Activated T-cell treated with anti-CD3 and anti-CD28 coated beads, Interleukin-2, amount 50 U/mL, for 24 hours (primary cell): ENCODE measurements at places on chromosomes 4 and X.

DNA sequence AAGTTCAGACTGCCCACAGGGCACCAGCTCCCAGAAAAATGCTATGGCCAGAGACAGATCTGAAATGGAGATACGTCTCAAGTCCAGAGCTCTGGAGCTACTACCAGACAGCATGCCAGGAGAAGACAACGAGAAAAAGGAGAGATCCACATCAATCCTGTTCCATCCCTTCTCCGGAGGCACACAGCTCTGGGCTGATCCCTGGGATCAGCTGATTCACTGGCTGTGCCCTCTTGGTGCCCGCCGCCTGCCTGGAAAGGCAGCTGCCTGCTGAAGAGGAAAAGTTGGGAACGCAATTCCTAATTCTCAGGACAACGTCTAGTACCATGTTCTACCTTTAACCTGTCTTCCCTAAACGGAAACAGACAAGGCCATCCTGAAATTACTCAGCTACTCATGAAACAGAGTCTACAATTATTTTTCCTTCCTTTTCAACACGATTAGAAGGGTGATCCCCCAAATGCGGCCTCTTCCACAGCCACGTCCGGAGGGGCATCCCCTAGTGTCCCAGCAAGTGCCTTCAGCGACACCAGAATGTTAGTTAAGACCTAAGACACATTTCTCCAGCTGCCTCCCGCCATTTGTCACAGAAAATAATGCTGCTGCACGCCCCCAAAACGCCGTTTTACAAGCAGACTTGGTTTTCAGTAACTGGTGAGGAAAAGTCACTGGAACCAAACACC, 2.4 kb downstream of the ZFYVE28 start:
- no peak for DNase-seq
- H3K4me1 ChIP-seq: peaks cover 71% of the 10 kb centered on the region
- H3K36me3 ChIP-seq: no peaks in the 10 kb centered on the region
- peak overlapping the region; percentile 64 for H3K27ac ChIP-seq

- no peaks in the 10 kb centered on the region for H3K27me3 ChIP-seq
- H3K4me1 ChIP-seq: peaks cover 23% of the 10 kb centered on the region
- H3K27ac ChIP-seq: no peak overlapping the region
- peak; percentile 36 for DNase-seq
- H3K4me3 ChIP-seq: peak overlapping the region; percentile 32
- H3K36me3 ChIP-seq: no peaks in the 10 kb centered on the region
Observed at GRCh38 chr4:88737307-88737941, 39.8 kb upstream of the NAP1L5 start.

DNA sequence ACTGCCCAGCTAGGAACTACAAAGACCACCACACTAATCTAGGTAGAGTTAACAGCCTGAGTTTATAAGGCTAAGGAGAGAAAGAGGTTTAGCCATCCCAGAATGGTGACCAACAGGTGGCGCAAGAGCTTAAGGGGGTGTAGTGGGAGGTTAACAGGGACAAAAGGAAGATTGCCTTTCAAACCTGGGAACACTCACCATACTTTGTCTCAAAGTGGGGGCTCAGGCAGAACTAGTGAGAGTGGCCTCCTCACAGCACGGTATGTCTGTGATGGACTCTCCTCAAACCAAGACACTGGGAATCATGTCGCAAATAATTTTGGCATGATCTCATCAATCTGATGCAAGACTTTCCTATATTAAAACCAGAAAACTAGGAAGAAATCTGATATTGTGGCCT, 23.4 kb downstream of the CCNI start:
- H3K36me3 ChIP-seq: peaks cover 95% of the 10 kb centered on the region
- peak overlapping the region; percentile 86 for H3K27ac ChIP-seq
- no peaks in the 10 kb centered on the region for H3K27me3 ChIP-seq
- peaks cover 2% of the 10 kb centered on the region for H3K4me1 ChIP-seq
- DNase-seq: peak; percentile 67

GRCh38 chr4:86831262-86832130, 17.7 kb downstream of the SLC10A6 start:
- H3K27ac ChIP-seq: no peak overlapping the region
- no peak overlapping the region for H3K4me3 ChIP-seq
- H3K27me3 ChIP-seq: peaks cover 2% of the 10 kb centered on the region
- H3K36me3 ChIP-seq: no peaks in the 10 kb centered on the region
- no peaks in the 10 kb centered on the region for H3K4me1 ChIP-seq

DNA sequence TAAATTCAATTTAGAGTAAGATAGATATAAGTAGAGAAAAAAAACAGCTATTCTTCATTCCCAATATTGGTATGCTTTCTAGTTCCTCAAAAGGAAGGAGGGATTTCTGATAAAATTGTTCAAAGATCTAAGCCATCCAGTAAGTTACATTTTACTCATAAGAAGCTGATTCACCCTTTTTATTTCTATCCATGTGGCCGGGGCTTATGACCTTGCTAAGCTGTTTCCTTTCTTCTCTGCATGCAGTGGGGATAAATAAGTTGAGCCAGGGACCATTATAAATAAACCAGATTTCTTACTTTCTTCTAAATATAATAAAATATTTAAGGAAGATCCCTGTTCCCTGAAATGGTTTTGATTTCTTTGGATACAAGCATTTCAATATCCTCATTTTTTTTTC, 502.3 kb downstream of the PDHA2 start:
- H3K4me1 ChIP-seq: no peaks in the 10 kb centered on the region
- H3K36me3 ChIP-seq: no peaks in the 10 kb centered on the region
- H3K4me3 ChIP-seq: no peak overlapping the region
- no peak overlapping the region for H3K27ac ChIP-seq
- no peaks in the 10 kb centered on the region for H3K27me3 ChIP-seq

DNA sequence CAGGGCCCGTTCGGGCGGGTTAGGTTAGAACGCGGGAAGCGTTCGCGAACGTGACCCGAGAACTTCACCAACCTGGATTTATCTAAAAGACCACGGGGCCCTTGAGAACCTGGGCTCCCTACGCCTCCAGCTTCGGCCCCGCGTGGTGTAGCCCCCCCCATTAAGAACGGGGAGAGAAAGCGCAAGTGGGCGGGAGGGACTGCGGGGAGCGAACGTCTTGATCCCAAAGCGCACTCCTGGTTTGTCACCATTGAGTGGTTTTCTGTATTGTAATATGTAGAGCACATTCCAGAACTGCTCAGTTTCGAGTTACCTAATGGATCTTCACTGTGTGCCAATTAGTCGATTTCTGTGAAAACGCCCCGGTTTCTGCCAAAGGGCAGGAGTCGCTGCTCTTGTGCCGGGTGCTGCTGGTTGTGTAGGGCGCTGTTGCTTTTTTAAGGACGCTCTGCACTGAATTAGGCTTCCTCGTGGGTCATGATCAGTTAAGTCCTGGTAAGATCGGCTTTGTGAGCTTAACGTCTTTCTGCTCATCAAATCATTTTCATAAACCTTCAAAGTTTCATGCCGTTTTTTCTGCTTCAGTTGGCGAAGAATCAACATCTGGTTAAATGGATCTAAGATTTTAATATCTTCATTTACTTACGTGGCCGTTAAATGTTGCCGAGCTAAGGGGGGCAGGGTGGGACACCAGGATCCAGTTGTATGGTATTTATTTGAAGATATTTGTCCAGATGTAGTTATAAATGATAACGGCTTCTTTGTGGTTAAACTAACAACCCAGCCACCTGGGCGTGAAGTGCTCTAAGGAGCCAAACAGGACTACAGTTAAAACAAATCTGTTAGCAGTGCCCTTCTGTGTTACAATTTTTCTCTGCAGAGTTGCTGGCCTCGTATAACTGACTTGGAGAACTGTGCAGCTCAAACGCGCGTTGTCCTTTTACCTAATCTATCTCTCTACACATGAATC, 809 bp downstream of the MND1 start:
- peak overlapping the region; percentile 91 for H3K27ac ChIP-seq
- H3K27me3 ChIP-seq: peaks cover 9% of the 10 kb centered on the region
- peaks cover 39% of the 10 kb centered on the region for H3K4me1 ChIP-seq
- DNase-seq: no peak
- peak overlapping the region; percentile 87 for H3K4me3 ChIP-seq

- peaks cover 3% of the 10 kb centered on the region for H3K4me1 ChIP-seq
- no peak overlapping the region for H3K4me3 ChIP-seq
- H3K27ac ChIP-seq: no peak overlapping the region
- no peaks in the 10 kb centered on the region for H3K36me3 ChIP-seq
- peaks cover 9% of the 10 kb centered on the region for H3K27me3 ChIP-seq
- DNase-seq: no peak
Observed at GRCh38 chr4:140666889-140667614, 89.1 kb downstream of the TBC1D9 start.

DNA sequence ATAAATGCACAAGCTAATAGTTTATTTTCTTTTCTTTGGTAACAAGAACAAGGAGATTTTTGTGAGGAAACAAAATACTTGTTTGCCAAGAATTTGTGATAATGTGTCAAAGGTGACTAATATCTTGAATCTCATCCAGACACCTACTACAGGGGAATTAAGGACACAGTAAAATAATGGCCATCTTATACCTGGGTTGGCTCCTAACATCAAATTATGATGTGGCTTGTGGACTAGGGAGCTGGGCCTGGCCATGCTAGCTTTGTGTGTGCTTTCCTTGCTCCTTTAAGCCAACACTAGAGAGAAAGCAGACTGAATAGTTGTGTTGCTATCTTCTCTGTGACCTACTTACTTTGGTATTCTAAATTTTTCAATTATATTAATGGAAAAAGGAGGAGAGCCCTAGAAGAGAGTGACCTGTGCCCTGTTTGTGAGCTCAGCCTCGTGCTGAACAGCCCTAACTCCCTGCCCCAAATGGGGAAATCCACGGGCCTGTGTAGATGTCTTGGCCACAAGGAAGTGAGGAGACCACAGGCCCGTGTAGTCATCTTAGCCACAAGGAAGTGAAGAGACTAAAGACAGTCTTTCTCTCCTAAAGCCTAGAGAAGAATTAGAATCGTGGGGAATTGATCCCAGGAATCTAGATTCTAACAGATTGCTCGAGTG, 23.3 kb downstream of the ARHGAP24 start:
- no peak overlapping the region for H3K4me3 ChIP-seq
- no peaks in the 10 kb centered on the region for H3K4me1 ChIP-seq
- H3K36me3 ChIP-seq: no peaks in the 10 kb centered on the region
- no peak for DNase-seq
- no peak overlapping the region for H3K27ac ChIP-seq

GRCh38 chrX:150366951-150367545, 3.9 kb downstream of the MAMLD1 start:
- H3K36me3 ChIP-seq: no peaks in the 10 kb centered on the region
- H3K4me1 ChIP-seq: peaks cover 21% of the 10 kb centered on the region
- DNase-seq: no peak
- H3K27me3 ChIP-seq: peaks cover 18% of the 10 kb centered on the region
- peak overlapping the region; percentile 77 for H3K27ac ChIP-seq
- peak overlapping the region; percentile 73 for H3K4me3 ChIP-seq
